ENCODE measurements at places on chromosomes 7 and 10.

DNA sequence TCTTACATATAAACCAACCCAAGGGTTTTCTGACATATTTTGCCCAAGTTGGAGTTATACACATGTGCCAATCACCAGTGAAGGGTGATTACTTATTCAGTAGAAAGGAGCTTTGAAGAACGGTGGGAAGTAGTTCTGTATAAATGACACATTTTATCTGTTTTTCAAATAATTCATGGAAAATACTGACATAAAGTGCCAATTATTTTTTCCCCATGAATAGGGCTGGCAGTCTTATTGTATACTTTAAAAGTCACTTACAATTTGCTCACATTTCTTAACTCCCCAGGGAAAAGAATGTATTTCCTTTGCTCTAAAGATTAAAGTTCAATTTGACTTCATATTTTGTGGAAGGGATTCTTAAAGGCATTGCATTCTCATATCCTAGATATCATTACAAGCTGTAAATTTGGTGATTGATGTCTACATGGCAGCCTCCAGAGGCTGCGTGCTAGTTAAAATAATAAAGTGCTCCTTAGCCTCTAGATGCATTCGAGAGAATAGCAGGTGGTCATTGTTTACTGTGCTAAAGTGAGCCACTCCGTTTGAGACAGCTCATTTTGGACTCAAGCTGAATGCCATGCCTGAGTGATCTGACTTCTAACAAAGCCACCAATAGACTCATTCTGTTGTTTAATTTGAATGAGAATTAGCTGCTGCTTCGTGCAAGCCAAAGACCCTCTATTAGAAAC lies 148.8 kb upstream of the NRP1 start:
- H3K36me3 ChIP-seq: no peaks in the 10 kb centered on the region
- DNase-seq: no peak
- no peaks in the 10 kb centered on the region for H3K27me3 ChIP-seq
- no peak overlapping the region for H3K4me3 ChIP-seq

- H3K27ac ChIP-seq: peak overlapping the region; percentile 89
- H3K36me3 ChIP-seq: no peaks in the 10 kb centered on the region
- H3K4me3 ChIP-seq: peak overlapping the region; percentile 74
- DNase-seq: no peak
Measured at GRCh38 chr10:118047157-118047719, 497 bp upstream of the RAB11FIP2 start.

DNA sequence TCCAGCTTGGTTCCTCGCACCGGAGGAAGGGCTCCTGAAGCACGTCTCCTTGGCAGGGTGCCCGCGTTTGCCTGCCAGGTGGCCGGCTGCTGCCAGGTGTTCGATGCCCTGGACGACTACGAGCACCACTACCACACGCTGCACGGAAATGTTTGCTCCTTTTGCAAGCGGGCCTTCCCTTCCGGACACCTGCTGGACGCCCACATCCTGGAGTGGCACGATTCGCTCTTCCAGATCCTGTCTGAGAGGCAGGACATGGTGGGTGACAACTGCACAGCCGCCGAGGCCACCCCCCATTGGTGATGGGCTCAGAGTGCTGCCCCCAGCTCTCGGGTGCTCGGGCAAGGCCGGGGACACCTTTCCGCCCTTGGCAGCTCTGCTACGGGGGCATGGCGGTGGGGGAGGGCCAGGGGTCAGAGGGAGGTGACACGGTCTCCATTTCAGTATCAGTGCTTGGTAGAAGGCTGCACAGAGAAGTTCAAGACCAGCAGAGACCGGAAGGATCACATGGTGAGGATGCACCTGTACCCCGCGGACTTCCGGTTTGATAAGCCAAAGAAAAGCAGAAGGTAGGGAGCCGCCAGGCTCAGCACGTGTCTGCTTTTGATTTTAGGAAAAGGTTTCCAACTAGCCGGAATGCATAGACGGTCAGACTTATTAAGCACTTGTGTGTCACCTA lies 1.1 kb downstream of the ZNF511 start:
- peaks cover 19% of the 10 kb centered on the region for H3K36me3 ChIP-seq
- DNase-seq: no peak
- H3K4me3 ChIP-seq: no peak overlapping the region
- no peaks in the 10 kb centered on the region for H3K27me3 ChIP-seq

GRCh38 chr10:79090134-79090803 lies 21.5 kb downstream of the ZMIZ1 start:
- no peaks in the 10 kb centered on the region for H3K27me3 ChIP-seq
- no peak overlapping the region for H3K27ac ChIP-seq
- peaks cover 27% of the 10 kb centered on the region for H3K4me1 ChIP-seq
- H3K36me3 ChIP-seq: no peaks in the 10 kb centered on the region

DNA sequence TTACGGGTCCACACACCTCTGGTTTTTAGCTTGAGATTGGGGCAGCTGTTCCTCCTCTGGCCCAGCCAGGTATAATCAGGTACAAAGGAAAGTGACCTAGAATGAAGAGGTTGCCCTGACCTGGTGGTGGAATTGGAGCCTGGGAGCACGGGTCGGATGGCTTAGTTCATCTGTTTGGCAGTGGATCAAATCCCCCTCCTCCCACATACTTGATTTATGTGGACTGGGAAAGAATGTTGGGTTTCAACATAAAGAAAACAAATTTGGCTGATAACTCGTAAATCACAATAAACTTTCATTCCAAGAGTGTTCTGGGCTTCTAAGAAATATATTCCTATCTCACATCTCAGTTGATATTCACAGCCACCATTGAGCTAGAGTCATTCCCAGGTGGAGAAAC lies 186.8 kb downstream of the CUX1 start:
- no peaks in the 10 kb centered on the region for H3K27me3 ChIP-seq
- DNase-seq: no peak
- peaks cover 6% of the 10 kb centered on the region for H3K4me1 ChIP-seq
- H3K36me3 ChIP-seq: no peaks in the 10 kb centered on the region

DNA sequence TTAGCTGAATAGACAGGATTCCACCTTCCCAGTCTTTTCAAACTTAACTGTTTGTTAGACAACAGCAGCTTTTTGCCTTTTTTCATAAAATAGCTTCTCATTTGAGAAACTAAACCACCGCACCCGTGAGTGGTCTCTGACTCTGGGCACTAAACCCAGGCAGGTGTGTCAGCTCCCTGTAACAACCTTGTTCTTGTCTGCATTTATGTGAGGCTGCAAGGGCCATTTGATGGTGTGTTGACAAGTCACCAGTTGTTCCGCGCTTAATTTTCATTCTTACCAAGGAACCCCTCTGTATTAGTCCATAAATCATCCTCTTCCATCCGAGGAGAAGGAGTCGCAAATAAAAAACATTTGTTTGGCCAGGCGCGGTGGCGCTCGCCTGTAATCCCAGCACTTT lies 1.5 kb downstream of the STOX1 start:
- H3K27me3 ChIP-seq: no peaks in the 10 kb centered on the region
- no peak overlapping the region for H3K27ac ChIP-seq
- peaks cover 6% of the 10 kb centered on the region for H3K4me1 ChIP-seq
- H3K4me3 ChIP-seq: no peak overlapping the region
- DNase-seq: no peak
